Common myeloid progenitor, CD34-positive (primary cell): ENCODE measurements at places on chromosomes 12 and 14.

DNA sequence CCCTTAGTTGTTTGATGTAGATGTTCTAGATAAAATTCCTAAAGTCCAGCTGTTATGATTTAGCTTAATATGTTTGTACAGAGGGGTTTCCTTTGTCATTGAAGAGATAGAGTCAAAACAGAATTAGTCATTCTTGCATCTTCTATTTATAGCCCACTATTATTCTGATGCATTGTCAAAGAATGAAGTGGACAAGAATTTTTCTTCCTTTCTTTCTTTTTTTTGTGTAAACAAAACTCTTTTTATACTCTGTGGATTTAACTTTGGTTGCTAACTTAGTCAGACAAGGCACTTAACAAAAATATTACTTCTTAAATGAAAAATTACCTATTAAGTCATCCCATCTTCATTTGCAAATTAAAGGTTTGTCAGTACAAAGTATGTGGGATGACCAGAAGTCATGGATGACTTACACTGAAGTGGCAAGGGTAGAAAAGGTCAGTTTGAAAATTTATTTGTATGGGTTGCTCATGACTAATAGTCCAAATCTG lies 215.6 kb upstream of the DDHD1 start:
- no peak for DNase-seq

DNA sequence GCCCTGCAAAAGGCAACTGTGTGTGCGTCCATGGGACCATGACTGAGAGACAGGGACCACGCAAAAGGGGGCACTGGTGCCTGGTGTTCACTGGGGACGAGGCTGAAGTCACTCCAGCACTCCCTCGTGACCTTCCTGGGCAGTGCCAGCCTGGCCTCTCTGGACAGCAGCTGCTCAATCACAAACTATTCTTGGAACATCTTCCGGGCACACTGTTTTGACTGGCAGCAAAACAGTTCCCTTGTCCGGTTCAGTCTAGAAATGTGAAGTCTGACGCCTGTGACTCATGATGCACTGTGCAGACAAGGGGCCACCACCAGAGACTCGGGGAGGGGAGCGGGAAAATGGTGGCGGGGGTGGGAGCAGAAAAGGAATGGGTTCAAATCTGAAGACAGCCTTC lies 20.8 kb downstream of the SNRNP35 start:
- DNase-seq = no peak

GRCh38 chr14:104252256-104253215 lies 114.1 kb downstream of the KIF26A start:
- no peak for DNase-seq

- peak; percentile 52 for DNase-seq
These were observed 12.9 kb downstream of the SPRYD3 start for GRCh38 chr12:53065975-53066931.

GRCh38 chr12:49924628-49925246 lies 21.0 kb upstream of the FAIM2 start:
- no peak for DNase-seq

GRCh38 chr12:41967668-41968500 lies 176.8 kb downstream of the GXYLT1 start:
- DNase-seq = no peak

GRCh38 chr12:105206686-105207374 lies 29.1 kb downstream of the APPL2 start:
- DNase-seq = no peak

DNA sequence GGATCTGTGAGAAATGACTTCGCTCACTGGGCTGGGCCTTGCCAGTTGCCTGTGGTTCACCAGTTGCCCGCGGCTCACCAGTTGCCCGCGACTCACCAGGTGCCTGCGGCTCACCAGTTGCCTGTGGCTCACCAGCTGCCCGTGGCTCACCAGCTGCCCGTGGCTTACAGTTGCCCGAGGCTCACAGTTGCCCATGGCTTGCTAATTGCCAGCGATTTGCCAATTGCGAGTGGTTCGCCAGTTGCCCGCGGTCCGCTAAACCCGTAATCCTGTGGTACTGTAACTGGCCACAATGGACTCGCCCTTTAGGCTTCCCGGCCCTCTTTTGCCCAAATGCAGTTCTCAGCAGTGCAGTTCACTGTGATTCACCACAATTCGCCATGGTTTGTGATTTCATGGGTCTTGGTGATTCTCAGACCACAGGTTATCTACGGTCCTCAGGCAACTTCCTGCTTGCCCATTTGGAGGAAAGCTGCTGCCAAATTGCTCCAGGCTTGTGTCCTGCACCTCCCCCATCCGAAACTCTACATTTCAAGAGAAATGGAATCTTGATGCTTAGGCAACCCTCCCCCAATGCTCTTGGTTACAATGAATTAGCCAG lies 15.0 kb upstream of the MEG3 start:
- peak; percentile 48 for DNase-seq

DNA sequence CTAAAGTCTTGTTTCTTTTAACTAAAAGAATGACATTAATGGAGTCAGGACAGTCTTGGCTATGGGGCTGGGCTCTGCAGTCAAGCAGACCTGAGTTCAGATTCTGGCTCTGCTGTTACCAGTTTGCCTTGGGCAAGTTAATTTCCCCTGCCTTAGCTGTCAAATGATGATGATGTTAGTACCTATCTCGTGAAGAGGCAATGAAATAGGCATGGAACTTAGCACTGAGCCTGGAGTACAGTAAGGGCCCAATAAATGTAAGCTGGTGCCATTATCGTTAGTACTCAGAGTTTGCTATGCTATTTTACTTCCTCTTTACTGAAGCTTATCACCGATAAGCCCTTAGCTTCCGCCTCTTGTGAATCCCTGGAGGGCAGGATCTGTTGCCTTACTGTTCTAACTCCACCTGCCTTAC lies 8.5 kb downstream of the FBXW8 start:
- peak; percentile 77 for DNase-seq

DNA sequence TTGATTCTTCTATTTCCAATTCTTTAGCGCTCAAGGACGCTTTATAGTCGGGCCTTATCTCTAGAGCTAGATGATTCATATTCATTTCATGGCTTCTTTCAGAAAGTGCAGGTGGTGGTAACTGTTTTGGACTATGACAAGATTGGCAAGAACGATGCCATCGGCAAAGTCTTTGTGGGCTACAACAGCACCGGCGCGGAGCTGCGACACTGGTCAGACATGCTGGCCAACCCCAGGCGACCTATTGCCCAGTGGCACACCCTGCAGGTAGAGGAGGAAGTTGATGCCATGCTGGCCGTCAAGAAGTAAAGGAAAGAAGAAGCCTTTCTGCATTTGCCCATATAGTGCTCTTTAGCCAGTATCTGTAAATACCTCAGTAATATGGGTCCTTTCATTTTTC lies 241.9 kb downstream of the PAWR start:
- no peak for DNase-seq

DNA sequence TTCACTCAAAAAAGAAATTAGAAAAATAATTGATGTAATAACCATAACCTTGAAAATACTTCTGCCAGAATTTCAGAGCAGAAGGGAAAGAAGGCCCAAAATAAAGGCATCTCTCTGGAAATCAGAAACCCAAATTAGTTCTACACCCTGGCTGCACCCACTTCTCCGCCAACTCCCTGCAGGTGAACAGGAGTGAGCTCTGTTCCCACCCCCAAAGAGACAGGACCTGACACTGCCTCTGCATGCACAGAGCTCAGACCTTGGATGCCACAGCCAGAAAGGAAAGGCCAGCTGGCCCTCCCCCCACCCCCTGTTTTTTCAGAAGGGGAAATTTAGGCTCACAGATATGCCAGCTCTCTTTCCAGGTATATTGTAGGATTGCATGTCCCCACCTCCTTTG lies 228.2 kb downstream of the BCL11B start:
- DNase-seq = no peak

- DNase-seq = no peak
These were observed 85.9 kb upstream of the FOXN3 start for GRCh38 chr14:89502966-89503365.

DNA sequence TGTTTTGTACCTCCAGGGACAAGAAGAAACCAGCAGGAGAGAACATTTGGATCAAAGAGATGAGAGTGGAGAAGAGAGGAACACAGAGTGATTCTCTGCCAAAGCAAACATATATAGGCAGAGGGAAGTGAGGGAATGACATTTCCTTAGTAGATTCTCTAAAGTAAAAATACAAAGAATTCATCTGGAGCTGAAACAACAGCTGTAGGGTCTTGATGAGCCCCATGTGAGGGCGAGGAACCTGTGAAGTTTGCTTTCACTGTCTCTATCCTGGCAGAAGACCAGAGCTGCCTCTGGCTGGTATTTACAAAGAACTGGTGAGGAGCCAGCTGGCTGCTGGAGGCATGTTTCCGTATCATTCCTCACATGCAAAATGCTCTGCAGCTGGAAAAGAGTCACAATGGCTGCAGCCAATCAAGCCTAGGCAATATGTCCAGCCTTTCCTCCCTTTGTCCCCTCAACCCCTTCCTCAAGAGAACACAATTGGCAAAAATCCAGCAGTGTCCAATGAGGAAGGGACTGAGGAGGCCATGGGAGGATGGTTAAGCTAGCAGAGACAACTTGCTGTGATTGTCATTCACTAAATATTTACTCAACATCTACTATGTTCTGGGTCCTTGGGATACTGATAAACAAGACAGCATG lies 122.5 kb downstream of the PHLDA1 start:
- no peak for DNase-seq

- DNase-seq = no peak
These were observed 2.9 kb downstream of the OXA1L start for GRCh38 chr14:22769369-22769768.

DNA sequence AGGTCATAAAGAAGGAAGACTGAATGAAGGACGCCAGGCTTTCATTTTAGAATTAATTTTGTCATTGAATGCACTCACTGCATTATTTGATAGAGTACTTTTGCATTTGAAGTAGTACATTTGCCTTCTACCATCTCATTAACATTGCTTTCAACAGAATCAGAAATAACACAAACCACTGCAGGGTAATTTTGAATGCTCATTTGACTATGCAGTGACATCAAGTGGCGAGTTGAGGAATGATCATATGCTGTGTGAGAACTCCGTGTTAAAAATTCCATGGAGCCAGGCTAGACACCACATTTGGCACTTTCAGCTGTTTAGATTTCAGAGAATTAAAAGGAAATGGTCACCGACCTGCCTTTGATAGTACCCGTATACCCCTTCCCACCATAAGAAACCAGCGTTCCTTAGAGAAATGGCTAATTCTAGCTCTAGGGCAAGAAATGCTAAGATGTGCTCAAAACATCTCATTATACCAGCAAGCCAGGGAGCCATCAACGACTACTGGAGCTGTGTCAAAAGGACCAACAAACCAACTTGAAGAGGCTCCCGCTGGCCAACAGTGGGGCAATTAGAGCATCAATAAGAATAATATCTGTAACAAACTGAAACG lies 16.5 kb downstream of the HEBP1 start:
- DNase-seq = peak; percentile 57

- peak; percentile 6 for DNase-seq
These were observed 703.9 kb downstream of the FSCB start for GRCh38 chr14:43803076-43803689.

GRCh38 chr14:51852541-51852940 lies 7.9 kb upstream of the GNG2 start:
- no peak for DNase-seq

GRCh38 chr12:106769078-106769477 lies 5.4 kb upstream of the RIC8B start:
- no peak for DNase-seq

GRCh38 chr14:101501341-101501740 lies 60.0 kb upstream of the DIO3 start:
- no peak for DNase-seq

DNA sequence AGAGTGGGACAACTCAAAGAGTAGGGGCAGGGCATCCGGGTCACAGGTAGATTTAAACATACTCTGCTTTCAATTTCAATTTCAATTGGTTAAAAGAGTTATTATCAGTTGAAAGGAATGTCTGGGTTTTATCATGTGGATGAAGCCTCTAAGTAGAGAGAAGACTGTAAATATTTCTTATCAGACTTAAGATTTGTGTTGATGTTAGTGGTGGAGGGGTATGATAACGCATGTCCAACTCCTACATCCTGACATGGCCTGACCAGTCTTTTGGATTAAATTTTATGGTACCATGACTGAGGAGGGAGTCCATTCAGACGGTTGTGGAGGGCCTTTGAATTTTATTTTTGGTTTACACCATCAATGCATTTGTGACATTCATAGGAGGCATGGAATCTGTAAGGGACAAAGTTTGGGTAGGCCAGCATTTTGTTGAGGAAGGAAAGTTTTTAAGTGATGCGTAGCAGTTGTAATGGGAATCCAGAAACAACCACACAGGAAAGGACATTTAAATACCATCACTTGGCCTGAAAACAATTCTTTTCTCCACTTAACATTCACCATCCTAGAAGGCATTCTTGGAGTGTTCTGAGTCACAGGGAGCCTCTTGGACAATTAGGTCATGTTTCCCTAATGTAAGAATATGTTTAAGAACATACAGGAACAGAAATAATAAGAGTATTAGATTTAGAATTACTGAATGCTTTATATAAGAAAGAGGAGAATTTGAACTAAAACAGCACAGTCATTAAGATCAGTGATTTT lies 371.9 kb downstream of the ATP23 start:
- DNase-seq = no peak

DNA sequence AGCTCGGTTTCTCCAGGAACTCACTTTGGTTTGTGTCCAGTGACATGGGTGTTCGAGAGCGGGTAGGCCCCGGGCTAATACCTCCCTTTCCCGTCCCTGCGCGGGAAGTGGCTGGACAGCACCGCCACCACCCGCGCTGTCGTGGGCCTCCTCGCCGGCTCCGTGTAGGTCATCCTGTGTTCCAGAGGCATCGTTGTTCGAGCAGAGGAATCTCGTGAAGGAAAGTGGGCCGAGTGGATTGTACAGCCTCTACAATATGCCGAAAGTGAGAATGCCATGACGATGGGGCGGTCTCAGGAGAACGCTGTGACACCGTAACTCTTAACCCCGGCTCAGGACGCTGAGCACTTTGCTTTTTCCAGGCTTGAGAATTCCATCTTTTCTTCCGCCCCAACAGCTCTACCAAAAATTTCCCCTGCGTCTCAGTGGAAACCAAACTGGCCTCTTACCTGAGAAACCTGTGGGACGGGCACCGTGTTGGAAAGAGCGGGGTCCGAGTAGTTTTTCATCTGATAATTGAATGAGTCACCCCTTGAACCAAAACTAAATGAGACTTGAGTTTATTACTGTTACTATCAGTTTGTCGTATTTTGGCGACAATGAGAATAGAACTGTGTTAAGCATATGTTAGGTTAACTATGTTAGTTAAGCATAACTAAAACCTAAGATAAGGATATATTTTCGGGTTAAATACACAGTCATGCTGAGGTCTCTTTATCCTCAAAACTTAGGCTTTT lies 510 bp downstream of the EIF2S1 start:
- DNase-seq = no peak

- DNase-seq = no peak
These were observed 33.0 kb upstream of the BICDL1 start for GRCh38 chr12:119956047-119956446.

GRCh38 chr14:75486318-75486717 lies 36.0 kb upstream of the BATF start:
- no peak for DNase-seq
